ENCODE measurements at places on chromosomes 2 and 18.

- DNase-seq: peak; percentile 45
These were observed 102.9 kb downstream of the BCL2 start for GRCh38 chr18:63216516-63217311.

- no peak for DNase-seq
These were observed 66.7 kb upstream of the SLC39A10 start for GRCh38 chr2:195590199-195590860.

GRCh38 chr2:232894746-232895145 lies 24.7 kb downstream of the SNORC start:
- DNase-seq: no peak

DNA sequence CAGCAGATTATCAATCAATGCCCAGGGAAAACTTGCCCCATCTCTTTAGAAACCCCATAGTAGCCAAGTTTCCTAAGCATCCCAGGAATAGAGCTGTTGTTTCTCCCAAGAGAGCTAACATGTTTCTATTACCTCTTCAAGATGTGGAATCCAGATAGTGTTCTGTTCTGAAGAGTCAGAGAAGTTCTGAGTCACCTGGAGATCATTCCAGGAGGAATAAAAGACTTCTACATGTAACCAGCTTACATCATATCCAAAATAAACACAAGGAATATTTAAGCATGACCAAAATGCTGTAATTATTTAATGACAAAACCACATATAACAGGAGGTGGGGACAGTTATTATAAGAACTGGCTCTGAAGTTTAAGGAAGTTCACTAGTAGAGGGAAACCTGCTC lies 51.0 kb upstream of the GORASP2 start:
- no peak for DNase-seq

- no peak for DNase-seq
These were observed 19.8 kb downstream of the RPRD1A start for GRCh38 chr18:36047521-36047920.

GRCh38 chr2:72892506-72893173 lies 5.4 kb downstream of the SPR start:
- peak; percentile 64 for DNase-seq

DNA sequence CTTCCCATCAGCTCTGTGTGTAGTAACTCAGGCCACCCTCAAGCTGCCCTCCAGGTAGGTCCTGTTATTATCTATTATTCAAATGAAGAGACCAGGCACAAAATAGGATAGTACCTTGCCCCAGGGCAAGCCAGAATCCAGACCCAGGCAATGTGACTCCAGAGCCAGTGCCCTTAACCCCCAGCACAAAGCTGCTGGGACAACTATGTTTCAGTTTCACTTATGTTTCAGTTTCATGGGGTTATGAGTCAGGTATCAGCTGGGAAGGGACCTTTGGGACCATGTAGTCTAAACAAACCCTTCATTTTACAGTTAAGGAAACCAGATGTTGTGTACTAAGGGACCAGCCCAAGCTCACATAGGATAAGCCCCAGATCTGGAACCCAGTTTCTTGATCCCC lies 10.0 kb downstream of the HK2 start:
- DNase-seq: peak; percentile 54

DNA sequence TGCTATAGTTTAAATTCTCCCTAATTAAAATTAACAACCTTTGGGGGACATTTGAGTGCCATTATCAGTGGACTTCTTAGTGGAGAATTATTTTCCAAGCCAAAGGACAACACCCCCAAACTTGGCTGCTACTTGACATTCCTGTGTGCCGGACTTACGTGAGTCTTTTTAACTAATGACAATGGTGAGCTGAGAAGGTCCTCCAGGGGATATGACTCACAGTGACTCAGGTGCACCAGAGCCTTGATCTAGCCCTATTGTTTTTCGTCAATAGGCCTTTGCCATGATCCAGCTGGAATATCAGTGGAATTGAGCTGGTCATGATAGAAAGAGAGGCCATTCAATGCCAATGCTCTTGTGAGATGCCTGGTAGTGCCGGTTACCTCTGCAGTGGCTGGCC lies 118.1 kb upstream of the CXCR4 start:
- DNase-seq: no peak

- DNase-seq: no peak
These were observed 41.9 kb upstream of the TANC1 start for GRCh38 chr2:158926478-158926948.

GRCh38 chr2:212711856-212712255 lies 173.3 kb upstream of the ERBB4 start:
- no peak for DNase-seq

- DNase-seq: no peak
These were observed 73.6 kb upstream of the COL5A2 start for GRCh38 chr2:189252991-189253675.

Data from CD4-positive, alpha-beta T cell treated with Interleukin-17A for 4 hours (primary cell).